ENCODE measurements at places on chromosomes 11 and 22. TPM values are rescaled to one million over a fixed set of nuclear protein-coding genes. Genes with fewer than 3 reads are reported as not detected.

The AMOTL1 gene
- 48.8 TPM for total RNA-seq

The INS gene
- not detected for total RNA-seq

DNA sequence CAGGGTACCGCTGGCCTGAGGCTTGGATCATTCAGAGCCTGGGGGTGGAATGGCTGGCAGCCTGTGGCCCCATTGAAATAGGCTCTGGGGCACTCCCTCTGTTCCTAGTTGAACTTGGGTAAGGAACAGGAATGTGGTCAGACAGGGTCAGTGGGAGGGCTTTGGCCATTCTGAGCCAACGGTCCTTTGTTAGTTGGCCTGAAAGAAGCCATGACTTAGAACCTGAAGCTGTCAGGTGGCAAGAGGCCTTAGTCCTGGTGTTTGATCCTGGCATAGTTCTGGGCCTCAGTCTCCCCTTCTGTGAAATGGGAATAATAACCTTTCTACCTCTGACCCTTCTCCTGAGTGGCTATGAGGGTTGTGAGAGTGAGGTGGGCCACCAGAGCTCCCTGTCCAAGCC lies 8.3 kb downstream of the PGAP2 start:
- no peak for DNase-seq

The SMTNL1 gene
- not detected for total RNA-seq

GRCh38 chr11:134508219-134508990 lies 96.4 kb upstream of the B3GAT1 start:
- no peak for DNase-seq

DNA sequence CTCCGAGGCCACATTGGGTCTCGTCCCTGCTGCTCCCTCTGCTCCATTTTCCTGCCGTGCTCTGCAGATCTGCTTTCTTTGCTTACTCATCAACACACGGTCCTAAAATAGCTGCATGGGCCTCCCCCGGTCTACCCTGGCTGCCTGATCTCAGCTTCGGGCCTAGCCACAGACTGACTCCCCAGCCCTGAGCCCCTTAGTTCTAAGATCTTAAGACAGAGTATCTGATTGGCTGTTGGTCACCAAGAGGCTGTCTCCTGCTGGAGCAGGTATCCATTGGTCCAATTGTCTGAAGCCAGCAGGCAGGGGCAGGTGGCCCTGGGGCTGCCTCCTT lies 53.7 kb upstream of the NECTIN1 start:
- no peak for DNase-seq

The ARHGAP20 gene
- 0.14 TPM for total RNA-seq

DNA sequence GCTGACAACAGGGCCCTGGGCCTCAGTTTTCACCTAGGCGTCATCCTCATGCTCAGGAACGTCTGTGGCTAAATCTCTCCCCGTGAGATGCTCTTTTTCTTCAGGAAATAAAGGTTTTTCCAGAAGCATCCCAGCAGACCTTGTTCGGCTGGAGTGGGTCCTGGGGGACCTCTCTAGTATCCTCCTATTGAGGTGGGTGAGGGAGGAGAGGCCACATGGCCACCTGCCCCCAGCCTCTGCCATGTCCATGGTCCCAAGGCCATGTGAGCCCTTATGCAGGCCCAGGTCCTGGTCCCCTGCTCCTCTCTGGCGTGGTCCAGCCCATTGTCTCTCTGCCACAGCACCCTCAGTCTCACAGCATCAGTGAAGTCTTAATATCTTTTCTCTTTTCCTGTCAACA lies 22.0 kb downstream of the ALG12 start:
- DNase-seq: no peak

- DNase-seq: no peak
Measured at GRCh38 chr11:57901278-57901677, 122.4 kb upstream of the OR9Q1 start.

DNA sequence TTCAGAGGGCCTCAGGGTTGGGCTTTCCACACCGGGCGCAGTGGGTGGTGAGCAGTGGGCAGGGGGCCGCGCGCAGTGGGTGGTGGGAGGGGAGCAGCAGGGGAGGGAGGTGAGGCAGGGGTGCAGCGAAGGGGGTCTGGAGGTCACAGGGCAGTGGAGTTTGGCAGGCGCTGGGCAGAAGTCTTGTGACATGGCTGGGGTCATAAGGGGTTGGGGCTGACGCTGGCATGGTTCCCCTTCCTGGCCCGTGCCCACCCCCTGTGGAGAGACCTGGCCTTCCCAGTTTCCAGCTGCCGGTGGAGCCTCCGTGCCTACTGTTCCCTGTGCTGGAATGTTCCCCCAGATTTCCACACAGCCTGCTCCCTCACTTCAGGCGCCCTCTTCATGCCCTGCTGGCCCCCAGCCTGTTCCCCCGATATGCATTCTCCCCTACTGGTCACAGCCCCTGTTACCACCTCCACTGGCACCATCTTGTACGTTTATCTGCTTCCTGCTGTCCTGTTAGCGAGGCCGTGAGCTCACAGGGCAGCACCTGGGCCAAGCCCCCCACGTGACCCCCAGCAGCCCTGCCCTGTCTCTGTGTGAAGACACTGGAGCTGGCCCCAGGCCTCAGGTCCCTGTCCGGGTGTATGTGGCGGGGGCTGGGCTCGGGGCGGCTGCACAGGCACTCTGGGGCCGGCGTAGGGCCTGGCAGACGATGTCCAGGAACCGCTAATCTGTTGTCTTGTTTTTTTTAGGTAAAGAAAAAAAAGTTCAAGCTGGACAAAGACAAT lies 111.6 kb downstream of the KCNQ1OT1 start:
- no peak for DNase-seq

DNA sequence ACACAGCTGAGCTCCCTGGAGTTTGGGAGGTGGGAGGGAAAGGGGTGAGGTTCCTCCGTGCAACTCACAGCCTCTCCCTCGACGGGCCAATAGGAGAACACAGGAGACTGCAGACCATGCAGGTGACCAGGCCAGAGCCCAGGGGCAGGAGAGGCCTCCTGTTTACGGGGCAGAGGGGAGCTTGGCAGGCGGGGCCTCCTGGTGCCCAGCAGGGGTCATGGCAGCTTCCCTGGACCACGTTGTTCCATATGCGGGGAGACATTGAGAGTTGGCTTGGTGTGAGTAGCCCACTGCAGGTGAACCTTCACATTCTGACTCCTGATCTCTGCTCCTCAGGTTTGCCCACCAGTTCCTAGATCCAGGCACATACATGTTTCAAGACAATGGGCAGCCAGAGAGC lies 19.3 kb upstream of the XKR3 start:
- no peak for DNase-seq

GRCh38 chr11:122157653-122158161 lies 41.7 kb upstream of the BLID start:
- no peak for DNase-seq

DNA sequence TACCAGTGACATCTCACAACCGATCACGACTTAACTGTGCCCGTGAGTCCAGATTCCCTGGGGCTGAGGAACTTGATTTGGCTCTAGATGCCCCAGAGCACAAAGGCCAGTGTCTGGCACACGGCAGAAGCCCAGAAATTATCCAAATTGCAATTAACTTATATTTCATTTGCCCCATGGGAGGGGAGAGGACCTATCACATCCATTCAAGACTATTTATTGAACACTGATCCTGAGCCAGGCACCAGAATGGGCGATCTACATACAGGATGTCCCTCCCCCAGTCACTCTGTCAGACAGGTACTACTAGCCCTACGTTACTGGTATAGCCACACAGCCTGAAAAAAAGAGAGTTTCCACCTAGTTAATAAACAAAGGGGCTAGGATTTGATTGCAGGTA lies 5.1 kb downstream of the DNAL4 start:
- no peak for DNase-seq

The CRYBA4 gene
- not detected for total RNA-seq

DNA sequence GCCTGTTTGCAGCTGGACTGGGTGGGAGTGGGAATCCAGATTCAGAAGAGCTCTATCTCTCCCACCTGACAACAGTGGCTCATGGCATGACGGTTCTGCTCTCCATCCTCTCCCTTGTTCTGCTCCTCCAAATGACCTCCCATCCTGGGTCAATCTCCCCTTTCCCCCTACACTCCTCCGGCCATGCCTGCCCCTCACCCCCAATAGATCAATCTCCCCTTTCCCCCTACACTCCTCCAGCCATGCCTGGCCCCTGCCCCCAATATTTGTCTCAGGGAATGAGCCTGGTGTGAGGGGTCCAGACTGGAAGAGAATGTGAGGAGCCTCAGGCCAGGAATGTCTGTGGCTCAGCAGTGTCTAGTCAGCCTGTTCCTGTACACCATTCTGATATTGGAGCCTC lies 30.9 kb upstream of the RIC3 start:
- no peak for DNase-seq

- DNase-seq: no peak
Measured at GRCh38 chr22:17773606-17774205, 563 bp downstream of the BID start.

The DUSP8 gene
- 19.2 TPM for total RNA-seq

The ART1 gene
- total RNA-seq: not detected

GRCh38 chr11:69576069-69576782 lies 64.7 kb upstream of the CCND1 start:
- DNase-seq: no peak

The TMEM258 gene
- total RNA-seq: 75.8 TPM

- DNase-seq: no peak
Measured at GRCh38 chr22:19058713-19059451, 63.3 kb downstream of the DGCR2 start.

The TYR gene
- not detected for total RNA-seq

The USP2 gene
- 1.6 TPM for total RNA-seq

DNA sequence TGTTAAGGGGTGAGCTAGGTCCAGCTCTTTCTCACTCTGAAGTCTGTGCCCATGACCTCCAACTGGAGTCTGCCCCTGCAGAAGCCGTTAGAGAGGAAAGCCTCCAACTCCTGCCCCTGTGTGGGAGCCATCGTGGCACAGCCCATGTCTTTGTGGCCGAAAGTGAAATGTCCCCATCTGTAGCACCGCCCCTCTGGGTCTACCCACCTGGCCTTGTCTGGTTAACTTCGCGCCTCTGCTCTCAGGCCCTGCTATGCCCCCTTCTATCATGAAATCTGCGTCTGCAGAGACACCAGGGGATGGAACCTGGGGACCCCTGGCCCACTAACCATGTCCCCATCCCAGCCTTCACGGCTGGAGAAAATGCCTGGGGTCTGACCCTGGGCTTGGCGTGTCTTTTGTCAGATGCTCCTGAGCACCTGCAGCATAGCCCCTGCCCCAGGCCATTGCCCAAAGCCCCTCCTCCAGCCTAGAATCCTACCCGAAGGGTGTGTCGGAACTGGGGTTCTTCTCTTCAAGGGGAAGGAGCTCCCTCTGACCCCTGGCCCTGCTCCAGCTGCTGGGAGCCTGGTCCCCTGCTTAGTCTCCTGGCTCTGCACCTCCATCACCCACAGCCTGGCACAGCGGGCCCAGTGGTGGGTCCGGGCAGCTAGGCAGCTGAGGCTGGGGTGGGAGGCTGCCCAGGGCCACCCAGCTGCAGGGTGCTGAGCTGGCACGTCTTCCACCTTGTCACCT lies 35.8 kb upstream of the HMOX1 start:
- no peak for DNase-seq

The MS4A6E gene
- total RNA-seq: not detected

The OR4D5 gene
- total RNA-seq: not detected

DNA sequence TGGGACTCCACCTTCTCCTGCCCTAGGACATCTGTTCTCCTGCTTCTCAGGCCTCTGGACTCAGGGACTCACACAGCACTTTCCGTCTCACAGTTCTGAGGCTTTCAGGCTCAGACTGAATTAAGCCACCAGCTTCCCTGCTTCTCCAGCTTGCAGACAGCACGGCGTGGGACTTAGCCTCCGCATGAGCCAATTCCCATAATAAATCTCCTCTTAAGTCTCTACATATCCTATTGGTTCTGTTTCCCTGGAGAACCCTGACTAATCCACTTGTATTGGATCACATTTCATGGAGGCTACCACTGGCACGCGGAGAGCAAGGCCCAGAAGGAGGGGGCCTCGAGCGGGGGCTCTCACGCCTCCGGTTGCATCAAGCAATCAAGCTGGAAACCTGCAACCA lies 1313.6 kb downstream of the TBC1D22A start:
- no peak for DNase-seq
